ENCODE measurements at places on chromosomes 4 and X.

- no peak for DNase-seq
These were observed 554 bp downstream of the DCTD start for GRCh38 chr4:182916483-182917181.

- DNase-seq: no peak
These were observed 28.6 kb upstream of the USP46 start for GRCh38 chr4:52687696-52688095.

DNA sequence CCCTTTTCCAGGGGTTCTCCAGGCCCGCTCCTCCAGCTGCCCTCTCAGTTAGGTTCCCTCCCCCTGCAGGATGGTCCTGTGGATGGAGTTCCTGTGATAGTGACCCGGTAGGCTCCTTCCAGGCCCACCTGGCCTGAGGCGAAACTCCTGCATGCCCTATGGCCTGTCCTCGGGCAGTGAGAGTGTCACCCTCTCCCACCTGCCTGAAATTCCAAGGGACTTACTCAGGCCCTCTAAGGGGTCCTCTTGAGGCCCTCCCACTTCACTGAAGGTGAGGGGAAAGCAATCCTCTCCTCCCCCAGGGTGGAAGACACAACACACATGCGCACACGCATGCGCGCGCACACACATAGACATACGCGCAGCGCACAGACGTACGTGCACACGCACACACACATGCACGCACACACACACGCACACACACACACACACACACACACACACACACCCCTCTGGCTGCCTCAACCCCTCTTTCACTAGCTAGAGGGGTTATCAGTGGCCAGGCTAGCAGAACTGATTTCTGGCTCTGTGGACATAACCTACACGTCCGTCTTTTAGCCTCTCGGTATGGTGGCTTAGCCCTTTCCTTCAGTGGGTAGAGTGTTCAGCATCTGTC, 215.9 kb downstream of the CBR4 start:
- DNase-seq: no peak

- DNase-seq: no peak
These were observed 147.5 kb upstream of the PITX2 start for GRCh38 chr4:110770353-110770752.

DNA sequence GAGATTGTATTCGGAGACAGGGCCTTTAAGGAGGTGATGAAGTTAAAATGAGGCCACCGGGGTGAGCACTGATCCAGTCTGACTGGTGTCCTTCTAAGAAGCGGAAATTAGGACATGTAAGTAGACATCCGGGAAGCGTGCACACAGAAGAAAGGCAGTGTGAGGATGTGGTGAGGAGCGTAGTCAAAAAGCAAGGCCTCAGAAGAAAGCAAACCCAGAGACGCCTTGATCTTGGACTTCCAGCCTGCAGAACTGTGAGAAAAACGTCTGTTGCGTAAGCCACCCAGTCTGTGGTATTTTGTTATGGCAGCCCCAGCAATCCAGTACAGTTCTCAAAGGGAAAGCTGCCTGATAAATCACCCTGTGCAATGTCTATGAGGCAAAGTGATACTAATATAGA, 153.5 kb downstream of the KCNIP4 start:
- DNase-seq: no peak

DNA sequence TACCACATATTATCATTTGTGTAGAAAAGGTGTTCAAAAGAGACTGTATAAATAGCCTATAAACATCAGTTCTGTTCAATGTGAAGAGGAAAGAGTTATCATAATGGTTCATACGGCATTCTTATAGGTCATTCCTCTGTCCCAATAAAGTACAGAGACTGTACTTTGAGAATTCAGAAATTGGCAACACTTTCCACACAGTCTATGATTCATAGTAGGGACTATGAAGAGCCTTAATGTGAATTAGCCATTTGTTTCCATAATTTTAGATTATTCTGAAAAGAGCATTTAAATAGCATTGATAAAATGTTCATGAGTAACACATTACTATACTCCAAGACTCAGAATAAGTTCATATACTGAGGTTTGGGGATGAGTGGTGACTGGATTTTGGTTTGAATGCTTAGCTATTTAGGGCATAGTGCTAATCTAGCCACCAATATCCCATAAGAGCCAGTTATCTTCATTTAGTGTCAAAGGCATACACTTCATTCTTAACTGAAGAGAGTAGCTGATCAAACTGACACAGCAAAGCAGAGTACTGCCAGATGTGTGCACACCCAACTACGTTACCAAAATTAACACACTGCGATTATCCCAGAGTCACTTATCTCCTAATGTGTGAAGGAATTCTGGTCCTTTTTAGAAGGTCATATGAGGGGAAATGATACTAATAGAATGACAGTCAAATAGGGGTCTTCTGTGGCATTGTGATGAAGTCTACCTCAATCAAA, 10.2 kb downstream of the ANK2 start:
- no peak for DNase-seq

- no peak for DNase-seq
These were observed 101.8 kb downstream of the ANXA5 start for GRCh38 chr4:121594796-121595526.

DNA sequence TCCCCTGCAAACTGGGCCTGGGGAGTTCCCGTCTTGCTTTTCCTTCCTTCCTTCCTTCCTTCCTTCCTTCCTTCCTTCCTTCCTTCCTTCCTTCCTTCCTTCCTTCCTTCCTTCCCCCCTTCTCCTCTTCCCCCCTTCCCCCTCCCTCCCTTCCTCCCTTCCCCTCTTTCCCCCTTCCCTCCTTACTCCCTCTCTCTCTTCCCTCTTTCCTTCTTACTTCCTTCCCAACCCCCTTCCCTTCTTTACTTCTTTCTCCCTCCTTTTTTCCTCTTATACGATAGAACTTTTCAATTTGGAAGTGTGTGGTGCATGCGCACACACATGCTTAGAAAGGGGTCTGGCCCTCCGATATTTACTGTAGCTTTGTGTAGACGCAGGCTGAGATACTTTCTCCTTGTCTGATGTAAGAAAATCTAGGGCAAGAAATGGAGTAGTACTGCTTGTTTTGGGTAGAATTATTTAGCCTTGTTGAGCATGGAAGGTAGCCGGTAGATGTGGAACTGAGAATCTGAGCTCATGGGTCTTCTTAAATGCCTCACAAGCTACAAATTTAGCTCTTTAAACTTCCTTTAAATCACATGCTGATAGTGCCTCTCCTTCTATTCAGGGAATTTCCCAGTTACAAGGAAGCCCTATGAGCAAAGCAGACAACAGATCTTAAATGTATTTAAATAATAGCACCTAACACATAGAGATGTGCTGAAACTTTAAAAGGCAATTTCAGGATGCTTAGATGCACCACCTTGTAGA, 189.6 kb downstream of the GPAT3 start:
- no peak for DNase-seq

DNA sequence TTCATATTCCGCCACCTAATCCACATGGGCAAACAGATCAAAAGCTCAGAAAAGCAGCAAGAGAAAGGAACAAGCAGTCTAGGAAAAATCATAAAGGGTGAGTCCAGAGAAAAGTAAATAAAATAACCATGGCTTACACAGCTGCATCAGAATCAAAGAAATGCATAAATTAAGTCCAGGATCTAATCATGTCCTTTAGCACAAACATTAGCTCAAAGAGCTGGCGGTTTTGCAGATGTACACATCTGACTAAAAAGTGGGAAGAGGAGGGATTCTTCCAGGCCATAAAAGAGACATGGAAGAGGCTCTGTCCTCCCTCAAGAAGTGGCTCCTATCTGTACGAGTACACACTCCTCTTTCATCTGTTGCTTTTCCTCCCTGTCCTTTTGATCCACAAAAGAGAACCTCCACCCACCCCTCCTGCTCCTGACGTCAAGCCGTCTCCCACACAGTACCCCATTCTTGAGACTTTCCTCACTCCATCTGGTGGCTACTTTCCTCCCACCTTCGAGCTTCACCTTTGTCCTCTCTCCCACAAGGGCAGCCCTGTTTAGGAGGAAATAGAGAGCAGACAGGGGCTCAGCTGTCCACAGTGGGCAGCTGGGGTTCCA, 92.5 kb downstream of the RASL11B start:
- DNase-seq: no peak

DNA sequence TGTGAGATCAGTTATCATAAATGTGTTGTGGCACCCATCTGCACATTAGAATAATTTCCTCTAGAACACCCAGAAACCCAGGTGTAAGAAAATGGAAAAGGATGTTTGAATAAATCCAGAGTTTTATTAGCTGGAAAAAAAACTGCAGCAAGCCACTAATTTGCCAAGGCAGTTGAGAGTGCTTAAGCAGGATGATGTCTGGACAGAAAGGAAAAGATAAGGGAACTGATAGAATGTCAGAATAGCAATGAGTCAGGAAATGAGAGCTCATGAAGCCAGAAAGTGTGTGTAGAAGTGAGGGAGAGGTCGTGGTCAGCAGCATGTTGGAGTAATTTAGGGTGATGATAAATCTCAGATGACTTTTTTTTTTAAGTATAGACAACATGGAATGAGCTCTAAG, 15.2 kb upstream of the NEUROG2 start:
- no peak for DNase-seq

DNA sequence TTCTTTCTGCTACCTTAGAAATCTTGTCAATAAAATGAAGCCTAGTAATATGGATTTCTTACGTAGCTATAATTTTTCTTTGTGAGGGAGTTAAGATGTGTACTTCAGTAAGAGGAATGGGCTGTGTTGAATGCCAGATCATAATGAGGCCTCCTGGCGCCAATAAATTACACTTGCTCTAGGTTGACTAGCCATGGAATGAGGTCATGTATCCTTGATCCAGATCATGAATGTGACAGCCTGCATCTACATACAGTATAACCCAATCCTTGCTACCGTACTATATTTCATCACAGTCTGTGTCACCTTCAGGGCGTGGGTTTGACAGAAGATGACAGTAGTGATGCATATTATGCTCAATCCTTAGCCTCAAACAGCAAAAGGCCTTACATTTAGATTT, 36.2 kb downstream of the NHS start:
- no peak for DNase-seq

Measured in activated gamma-delta T cell (primary cell).